ENCODE measurements at places on chromosomes 2 and 18.

- DNase-seq: no peak
Measured at GRCh38 chr2:127575185-127575765, 39.8 kb downstream of the MYO7B start.

- DNase-seq: no peak
Measured at GRCh38 chr18:67417864-67418523, 98.5 kb downstream of the DSEL start.

GRCh38 chr18:24651434-24651833, 191.0 kb downstream of the HRH4 start:
- no peak for DNase-seq

DNA sequence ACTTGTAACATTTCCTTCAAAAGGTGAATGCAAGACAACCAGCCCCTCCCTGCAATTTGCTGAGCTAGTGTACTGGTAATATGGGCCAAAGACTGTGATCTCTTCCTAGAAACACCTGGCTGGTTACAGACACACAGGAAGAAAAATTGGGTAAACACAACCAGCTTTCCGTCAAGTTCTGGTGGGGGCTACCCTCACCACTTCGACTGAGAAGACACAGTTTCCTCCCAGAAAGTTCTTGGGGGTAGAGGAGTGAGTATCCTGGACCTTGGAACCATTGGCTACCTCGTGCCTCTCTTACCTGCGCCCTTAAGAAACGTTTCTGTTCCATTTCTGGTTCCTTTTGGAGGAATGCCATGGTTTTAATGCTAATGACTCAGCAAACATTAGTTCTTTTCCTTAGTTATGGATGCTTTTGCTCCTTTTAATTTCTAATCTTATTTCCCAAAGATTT, 120.9 kb upstream of the DLX2 start:
- no peak for DNase-seq

GRCh38 chr2:105344704-105345345, 7.5 kb downstream of the C2orf49 start:
- no peak for DNase-seq

DNA sequence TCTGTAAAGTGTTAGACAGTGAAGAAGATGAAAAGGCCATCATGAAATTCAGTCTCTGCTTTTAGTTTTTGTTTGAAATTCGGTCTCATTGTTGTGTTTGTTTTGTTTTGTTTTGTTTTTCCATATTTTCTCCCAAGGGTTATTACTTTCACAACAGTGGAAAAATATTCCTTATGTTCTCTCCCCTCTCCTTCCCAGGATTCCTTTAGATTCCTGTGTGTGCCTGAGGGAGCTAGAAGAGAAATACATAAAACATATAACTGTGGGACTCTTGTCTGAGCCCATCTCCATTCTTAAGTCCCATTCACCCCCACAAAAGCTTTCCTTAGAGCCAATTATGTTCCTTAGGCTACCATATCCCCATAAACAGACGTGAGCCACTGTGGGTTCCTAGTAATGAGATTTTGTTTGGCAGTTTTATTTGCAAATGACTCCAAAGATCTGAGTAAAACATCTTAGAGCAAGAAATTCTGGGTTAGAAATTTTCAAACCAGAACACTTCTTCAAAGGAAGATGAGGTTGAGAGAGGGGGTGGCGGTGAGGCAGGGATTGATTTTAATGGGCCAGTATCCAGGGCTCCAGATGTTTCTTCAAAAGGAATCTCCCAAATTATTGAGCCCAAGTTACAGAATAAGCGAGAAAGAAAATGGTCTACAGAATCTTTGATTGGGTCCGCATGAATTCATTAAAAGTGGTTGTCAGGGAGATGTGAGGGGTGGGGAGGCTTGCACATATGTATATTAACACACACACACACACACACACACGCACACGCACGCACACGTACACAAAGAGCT, 157.8 kb upstream of the TNP1 start:
- no peak for DNase-seq

DNA sequence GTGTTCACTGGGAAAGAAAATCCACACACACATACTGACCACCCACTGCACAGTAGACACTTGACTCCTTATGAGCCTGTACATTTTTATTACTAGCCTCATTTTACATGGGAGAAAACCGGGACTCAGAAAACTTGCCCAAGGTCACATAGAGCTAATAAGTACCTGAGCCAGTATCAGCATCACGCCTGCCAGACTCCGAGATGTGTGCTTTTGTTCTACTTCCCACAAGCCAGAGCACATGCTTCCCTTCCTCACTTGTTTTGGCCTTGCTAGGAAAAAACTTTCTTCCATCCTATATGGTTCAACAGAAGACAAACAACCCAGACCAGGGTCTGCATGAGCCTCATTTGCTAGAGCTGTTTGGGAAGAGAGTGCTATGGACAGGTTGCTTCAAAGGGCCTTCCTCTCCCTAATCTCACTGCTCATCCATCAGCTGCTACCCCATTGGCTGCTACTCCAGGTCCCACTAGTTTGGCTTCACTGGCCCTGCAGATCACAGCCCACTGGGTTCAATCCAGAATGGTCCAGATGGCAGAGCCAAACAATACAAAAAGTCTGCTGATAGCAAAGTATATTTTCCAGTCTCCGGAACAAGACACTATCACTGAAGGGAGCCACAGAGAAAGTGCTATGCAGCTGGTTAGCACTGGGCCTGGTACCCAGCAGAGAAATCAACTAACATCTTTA, 63.9 kb downstream of the STK39 start:
- no peak for DNase-seq

DNA sequence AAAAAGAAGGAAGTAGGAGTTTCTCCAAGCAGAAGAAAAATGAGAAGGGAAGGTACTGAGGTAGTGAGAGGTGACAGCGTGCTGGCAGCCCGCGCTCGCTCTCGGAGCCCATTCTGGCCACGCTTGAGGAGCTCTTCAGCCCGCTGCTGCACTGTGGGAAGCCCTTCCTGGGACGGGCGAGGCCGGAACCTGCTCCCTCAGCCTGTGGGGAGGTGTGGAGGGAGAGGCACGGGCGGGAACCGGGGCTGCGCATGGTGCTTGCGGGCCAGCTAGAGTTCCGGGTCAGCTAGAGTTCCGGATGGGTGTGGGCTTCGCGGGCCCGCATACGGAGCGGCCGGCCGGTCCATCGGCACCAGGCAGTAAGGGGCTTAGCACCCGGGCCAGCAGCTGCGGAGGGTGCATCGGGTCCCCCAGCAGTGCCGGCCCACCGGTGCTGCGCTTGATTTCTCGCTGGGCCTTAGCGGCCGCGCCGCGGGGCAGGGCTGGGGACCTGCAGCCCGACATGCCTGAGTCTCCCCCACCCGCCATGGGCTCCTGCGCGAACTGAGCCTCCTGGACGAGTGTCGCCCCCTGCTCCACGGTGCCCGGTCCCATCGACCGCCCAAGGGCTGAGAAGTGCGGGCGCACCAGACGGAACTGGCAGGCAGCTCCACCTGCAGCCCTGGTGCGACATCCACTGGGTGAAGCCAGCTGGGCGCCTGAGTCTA, 11.1 kb upstream of the CYS1 start:
- DNase-seq: no peak

DNA sequence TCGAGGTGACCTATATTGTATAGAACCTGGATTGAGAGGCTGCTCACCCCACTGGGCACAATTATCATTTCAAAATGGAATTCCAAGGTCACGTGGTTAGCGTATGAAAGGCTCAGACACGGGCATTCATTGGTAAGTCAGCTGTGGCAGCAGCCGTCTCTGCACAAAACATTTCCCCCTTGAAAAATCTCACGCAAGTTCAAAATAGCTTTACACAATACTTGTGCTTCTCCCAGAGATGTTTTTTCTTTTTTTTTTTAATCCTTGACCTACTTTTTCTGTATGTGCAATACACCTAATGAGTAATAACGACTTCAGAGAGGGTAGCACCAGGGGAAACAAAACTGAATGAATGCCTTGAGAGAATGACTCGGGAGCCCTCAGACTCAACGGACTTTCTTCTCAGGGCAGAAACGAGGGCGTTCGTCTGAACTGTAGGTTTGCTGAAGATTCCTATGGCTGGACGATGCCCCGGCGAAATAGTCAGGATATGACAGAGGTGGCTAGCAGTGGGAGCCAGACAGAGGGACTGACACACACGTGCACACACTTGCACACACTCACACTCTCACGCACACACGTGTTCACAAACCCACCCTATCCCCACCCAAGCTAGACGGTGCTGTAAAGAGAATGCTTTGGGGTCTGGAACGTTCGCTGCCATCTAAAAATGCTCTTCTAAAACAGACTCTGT, 77.8 kb downstream of the PDCL3 start:
- DNase-seq: no peak

DNA sequence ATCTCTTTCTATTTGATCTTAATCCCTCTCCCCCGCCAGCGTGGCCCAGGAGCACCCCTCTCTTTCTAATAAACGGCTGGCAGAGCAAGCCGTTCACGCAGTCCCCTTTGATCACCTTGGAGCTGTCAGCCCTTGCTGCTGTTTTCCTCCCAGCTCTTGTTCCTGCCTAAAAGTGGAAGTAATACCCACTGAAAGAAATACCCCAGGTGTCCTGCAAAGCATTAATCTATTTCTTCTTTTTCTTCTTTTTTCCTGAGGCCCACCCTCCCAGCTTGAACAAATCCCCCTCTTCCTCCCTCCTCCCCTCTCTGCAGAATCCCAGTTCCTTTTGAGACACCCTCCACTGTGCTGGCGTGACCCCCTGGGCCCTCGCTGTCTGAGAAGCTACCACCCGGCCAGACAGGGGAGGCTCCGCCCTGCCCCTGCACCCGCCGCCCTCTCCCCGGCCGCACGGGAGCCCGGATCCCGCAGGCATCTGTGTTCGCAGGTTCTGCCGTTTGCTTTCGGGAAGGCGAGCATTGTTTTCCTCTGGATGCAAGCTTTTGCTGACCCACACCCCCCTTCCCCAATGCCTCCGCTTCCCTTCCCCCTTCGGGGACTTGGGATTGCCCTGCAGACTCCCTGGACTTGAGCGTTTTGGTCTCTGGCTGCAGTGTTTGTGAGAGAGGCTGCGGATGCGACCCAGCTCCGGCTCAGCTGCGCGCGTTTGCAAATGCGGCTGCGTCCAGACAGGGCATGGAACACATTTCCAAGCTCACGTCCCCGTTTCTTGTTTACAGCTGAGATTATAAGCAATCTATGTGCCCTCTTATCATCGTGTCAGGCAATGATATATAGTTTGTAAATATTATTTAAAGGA, 631.5 kb downstream of the NYAP2 start:
- no peak for DNase-seq

- DNase-seq: no peak
Measured at GRCh38 chr2:173669271-173669853, 295.8 kb downstream of the SP3 start.

- no peak for DNase-seq
Measured at GRCh38 chr18:61350578-61350977, 17.3 kb downstream of the CDH20 start.

GRCh38 chr2:43210125-43210466, 16.3 kb downstream of the ZFP36L2 start:
- DNase-seq: no peak

DNA sequence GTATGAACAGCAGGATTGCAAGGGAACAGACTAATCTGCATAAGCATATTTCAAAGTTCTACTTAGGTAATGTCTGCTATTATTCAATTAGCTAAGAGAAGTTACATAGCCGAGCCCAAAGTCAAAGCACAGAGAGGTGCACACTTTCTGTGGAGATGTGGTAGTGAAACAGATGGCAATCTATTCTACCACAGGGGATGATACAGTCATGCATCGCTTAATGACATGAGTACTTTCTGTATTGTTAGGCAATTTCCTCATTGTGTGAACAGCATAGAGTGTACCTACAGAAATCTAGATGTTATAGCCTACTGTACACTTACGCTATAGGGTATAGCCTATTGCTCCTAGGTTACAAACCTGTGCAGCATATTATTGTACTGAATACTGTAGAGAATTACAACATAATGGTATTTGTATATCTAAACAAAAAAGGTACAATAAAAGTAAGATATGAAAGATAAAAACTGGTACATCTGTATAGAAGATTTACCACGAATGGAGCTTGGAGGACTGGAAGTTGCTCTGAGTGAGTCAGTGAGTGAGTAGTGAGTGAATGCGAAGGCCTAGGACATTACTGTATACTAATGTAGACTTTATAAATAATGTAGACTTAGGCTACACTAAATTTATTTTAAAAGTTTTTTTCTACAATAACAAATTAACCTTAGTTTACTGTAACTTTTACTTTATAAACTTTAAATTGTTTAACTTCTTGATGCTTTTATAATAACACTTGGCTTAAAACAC, 197.6 kb downstream of the MBD5 start:
- DNase-seq: no peak

DNA sequence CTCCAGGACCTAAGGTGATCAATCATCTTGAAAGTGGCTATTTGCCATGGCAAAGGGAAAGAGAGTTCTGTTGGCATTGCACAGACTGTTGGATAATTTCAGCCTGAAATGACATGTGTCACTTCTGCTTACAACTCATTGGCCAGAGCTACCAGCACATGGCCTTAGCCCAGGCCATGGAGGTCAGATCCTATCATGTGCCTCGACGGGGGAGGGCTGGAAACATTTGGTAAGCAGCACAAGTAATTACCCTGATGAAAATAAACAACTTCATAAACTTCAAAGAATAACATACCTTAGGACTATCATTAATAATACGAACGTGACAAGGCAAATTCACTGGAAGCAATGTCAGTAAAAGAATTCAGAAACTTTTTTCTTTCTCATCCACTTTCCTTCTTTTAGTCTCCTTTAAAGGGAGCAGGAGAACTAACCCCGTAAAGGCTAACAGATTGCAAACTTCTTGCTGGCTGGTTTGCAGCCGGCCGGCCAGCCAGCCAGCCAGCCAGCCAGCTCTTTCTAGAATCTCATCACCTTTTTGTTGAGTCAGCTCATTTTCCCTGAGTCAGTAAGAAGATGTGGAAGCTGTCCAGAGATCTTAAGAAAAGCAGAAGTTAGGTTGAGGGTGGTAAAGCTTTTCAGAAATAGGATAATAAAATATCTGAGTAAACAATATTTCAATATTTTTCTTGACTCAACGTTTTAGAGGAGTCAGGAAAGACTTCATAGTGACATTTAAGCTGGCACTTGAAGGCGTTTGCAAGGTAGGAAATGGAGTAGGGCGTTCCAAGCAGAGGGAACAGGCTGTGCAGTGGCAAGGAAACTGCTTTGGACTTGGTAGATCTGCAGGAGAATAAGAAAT, 31.9 kb downstream of the CNRIP1 start:
- no peak for DNase-seq

GRCh38 chr2:22134421-22134820, 1010.7 kb downstream of the TDRD15 start:
- DNase-seq: no peak

GRCh38 chr2:150167711-150168110, 319.8 kb downstream of the RND3 start:
- no peak for DNase-seq

DNA sequence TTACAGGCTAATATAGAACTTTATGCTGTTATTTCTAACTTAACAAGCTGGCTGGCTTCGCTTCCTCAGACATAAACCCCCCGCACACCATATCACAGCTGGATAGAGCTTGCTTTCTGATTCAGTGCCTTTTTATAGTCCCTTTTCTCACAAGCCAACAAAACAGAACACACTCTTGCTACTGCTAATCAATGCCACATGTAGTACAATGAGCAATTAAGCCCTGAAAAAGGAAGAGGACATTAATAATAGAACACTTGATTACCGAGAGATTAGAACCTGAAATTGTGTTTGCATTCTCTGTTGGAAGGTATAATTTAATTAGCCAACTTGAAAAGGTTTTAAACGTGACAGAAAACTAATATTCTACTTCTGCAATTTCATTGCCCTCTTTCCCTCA, 267.7 kb upstream of the CYRIA start:
- DNase-seq: no peak
